ENCODE measurements at places on chromosomes 7 and 10.

- DNase-seq, result no peak
These were observed 118.7 kb downstream of the RALA start for GRCh38 chr7:39741942-39742623.

GRCh38 chr7:66187905-66188304, 17.2 kb upstream of the TPST1 start:
- no peak for DNase-seq

- no peak for DNase-seq
These were observed 364.2 kb downstream of the AUTS2 start for GRCh38 chr7:69962186-69963065.

DNA sequence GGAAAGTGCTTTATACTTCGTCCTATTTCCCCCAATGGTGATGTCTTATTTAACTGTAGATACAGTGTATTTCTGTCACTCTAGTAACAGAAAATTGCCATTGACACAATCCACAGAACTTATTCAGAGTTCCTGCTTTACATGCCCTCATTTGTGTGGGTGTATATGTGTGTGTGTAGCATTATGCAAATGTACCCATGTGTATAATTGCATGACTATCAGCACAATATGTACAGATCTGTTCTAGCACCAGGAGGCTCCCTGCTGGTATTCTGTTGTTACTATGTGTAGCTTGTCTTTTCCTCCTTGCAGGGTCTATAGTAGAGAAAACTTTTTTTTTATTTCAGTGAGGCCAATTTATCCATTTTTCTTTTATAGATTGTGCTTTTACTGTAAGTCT, 16.5 kb downstream of the CYP3A43 start:
- DNase-seq, result no peak

DNA sequence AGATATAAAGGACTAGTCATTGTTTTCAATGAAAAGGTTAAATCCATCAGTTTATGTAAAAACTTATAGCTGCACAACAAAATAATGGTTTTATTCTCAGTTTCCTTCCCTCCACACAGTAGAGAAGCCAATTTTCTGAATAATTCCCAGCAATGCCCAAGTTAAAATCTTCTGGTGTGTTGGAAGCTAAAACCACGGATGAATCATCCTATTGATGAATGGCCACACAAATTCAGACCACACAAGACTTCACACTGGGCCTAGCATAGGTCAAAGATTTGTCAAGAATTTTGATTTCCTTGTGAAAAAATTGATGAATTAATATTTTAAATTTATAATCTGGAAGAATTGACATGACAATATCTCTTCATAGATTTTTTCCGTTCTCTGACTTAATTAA, 617.6 kb downstream of the INHBA start:
- DNase-seq, result no peak

- DNase-seq, result no peak
These were observed 101.5 kb upstream of the NPVF start for GRCh38 chr7:25329815-25330214.

GRCh38 chr10:24850727-24851296, 101.6 kb downstream of the PRTFDC1 start:
- no peak for DNase-seq

- DNase-seq, result no peak
These were observed 64.2 kb downstream of the PHYHIPL start for GRCh38 chr10:59240582-59241183.

DNA sequence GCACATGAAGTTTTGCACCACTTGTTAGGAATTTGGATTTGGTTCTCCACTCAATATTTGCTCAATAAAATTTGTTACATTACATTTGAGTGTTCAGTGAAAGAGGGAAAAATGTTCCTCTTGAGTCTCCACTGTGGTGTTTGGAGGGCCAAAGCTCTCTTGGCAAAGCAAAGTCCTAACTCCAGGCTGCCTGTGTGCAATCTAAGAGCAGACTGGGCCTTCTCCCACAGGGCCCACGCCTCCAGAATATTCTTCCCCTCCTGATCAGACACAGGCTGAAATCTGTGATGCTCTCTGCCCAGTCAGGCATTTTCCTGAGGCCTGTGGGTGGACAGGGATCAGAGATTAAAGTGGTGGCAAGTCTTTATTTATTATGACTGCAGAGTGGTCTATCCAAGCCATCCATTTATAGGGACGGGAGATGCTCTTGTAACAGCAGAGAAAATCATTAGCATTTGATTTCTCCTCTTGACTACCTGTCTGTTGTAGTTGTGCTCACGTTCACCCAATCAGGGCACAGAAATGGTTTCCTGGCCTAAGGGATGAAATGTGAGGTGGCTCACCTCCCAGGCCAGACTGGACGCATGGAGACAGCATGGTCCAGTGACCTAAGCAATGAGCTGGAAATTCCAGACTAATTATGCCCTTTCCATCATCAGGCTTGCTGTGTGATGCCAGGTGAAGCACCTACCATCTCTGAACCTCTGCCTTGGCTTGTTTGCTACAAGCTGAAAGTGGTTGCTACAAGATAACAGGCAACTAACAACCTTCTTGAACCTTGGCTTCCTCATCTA, 147.1 kb upstream of the NRBF2 start:
- no peak for DNase-seq

DNA sequence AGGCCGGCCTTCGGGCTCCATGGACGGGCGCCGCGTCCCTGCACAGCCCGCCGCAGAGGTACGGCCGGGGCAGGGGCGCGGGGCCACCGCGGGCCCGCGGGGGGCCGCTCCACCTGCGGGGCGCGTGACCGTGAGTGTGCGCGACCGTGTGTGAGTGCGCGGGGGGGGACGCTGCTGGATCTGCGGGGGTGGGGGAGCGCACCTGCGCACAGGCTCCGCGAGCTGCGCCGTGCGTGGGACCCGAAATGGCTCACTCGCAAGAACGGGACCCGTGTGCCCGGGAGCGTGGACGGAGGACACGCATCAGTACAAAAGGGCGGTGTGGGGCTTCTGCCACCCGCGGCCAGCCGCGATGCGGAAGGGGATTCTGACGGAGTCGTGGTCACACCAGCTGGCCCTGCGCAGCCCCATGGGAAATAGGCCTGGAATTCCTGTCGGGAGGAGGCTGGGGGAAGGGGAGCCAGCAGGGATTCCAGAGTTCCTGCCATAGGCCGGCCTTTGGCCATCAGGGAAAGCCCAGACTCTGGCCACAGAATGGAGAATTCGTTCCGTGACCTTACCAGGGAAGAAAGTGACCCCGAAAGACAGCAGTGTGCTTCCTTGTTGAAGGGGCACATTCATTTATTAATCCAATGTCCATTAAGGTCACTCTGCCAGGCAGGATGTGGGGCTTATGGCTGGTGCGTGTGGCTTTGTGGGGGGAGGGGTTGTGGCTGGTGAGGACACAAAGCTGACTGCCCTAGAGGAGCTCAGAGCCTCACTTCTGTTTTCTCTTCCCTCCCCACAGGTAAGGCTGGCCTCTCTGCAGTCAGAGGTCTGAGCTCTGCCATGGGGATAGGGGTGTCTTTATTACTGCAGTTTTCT, 494 bp downstream of the REPIN1 start:
- no peak for DNase-seq

GRCh38 chr10:391305-391704, 256.1 kb downstream of the ZMYND11 start:
- DNase-seq, result no peak

DNA sequence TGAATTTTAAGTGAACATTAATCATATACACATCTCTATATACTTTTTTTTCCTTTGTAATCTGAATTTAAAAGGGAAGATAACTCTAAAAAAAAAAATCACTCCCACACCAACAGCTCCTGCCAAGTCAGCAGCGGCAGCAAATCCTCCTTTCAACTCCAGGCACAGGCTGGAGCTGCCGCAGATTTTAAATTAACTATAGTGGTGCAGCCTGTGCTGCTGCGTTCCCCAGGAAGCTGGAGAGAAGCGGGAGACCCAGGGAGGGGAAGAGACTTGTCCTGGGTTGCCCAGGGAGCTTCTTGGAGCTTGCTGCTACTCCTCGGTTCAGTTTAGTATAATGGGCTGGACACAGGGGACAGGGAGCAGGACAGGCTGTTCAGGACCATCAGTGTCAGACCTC, 32.6 kb upstream of the HSPB1 start:
- no peak for DNase-seq

DNA sequence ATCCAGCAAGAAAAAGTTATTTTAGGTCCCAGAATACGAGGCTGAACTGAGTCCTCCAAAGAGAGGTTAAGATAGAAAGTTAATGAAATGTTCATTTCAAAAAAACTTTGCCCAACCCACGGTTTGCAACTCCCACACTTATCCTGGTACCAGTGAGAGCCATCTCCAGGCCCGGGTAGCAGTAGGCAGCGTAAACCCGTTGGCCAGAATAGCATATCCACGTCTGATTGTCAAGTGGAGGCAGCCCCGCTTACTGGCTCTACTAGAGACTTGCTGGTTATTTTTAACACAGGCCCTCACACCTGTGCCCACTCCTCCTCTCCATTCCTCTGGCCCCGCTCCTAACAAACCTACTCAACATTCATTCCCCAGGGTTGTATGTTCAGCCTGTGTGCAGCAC, 109.7 kb downstream of the HIP1 start:
- no peak for DNase-seq

- DNase-seq, result no peak
These were observed 1214.4 kb upstream of the C7orf33 start for GRCh38 chr7:147376192-147376591.

DNA sequence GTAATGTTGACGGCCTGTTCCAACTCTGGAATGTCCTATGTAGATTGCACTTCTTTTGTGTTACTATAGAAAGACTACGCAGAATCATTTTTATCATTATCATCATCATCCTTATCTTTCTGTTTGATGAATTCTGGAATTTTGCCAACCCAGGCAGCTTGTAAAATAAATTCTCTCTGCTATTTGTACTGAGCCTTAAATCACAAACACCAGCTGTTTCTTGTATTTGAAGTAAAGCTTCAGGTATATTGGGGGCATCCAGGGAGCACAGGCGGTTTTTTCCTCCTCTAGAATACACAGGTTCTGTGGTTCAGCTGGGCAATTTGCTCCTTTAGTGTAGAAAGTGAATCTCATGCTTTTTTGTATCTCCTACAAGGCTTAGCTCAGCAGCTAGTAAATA, 14.9 kb upstream of the CPA5 start:
- DNase-seq, result no peak

Data from stimulated activated CD8-positive, alpha-beta memory T cell treated with anti-CD3 and anti-CD28 coated beads, Interleukin-2, amount 100 ng/mL, for 1 hour (primary cell).